ENCODE measurements at places on chromosomes 6 and 20.
A peak's percentile ranks its signal among the peaks of the same experiment; 100 is the strongest.

DNA sequence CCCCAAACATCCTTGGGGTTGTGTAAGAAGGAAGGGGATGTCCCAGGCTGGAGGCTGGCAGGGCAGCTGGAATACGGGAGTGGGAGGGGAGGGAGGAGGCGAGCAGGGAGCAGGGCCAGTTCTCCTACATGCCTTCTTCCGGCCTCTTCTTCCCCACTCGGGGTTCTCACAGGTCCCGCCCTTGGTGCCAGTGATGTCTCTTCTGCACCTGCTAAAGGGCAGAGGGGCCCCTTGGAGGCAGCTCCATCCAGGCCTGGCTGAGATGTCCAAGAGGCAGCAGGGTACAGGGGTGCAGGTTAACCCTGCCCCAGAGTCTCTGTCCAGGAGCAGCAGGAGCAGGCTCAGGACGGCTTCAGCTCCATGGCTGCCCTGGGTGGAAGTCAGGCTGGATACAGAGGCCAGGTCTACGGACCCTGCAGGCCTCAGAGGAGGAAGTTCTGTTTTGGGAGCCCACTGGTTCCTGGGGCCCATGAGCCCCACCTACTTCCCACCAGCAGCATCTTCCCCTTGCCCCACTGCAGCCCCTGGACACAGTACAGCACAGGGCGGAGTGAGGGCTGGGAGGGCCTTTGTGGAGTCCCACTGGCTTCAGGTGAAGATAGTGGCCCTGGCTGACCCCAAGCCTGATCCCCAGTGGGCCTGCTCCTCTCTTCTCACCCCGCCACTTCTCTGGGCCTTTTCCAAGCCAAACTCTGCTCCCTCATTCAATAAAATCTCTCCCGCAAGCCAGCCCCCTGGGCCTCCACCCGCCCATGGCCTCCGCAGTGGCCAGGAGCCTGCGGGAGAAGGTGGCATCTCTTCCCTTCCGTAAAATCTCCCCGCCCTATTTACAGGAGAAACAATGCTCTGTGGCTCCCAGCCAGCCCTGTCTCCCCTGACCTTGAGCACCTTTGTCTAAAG, 60.4 kb downstream of the YTHDF1 start:
- no peak for DNase-seq

DNA sequence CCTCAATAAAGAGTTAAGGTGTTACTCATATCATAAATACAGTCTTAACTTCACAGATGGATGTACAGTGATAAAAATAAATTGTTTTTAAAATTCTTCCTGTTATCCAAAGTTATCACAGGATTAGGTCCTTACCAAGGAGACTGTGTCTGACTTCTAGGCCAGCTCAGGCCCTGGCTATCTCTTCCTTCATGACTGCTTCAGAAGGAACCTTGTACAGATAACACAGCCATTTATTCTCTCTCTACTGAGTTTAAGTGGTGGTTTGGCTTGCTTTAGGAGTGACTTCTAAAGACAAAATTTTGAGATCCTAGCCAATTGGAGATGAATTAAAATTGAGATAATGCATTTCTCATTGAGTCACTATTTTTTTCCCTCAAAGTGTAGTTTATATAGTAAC, 40.8 kb upstream of the RNF182 start:
- DNase-seq = no peak

DNA sequence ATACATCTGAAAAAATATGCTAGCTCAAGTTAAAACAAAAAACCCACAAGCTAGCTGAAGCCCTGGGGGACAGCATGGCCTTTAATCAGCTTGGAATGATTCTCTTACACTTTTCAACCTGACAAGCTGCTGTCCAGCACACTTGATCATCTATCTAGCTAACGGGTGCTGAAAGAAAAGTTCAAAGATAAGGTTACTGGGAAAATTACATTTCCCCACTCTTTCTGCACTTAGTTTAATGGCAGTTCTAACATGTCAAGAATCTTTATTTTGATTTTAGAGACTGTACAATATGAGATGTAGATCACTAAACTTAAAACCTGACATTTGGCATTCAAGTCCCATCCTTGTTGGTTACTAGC, 53.4 kb downstream of the STK4 start:
- no peak for DNase-seq

- DNase-seq = peak; percentile 74
These were observed 7.7 kb upstream of the FOXF2 start for GRCh38 chr6:1381481-1382330.

DNA sequence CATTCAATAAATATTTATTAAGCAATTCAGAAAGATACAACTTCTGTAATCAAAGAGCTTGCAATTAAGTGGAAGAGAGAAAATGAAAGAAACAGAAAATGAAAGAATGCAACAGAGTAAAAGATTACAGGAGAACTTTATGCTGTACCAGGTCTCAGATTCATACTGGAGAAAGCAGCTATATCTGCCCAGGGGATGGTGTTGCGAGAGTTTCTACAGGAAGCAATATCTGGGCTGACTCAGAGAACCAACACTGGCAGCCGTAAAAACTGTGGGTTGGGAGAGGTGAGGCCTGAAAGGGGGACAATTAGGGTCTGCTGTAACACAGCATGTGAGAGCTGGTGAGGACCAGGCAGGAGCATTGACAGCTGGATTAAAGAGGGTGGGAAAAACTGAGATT, 256.7 kb upstream of the TCF21 start:
- no peak for DNase-seq

DNA sequence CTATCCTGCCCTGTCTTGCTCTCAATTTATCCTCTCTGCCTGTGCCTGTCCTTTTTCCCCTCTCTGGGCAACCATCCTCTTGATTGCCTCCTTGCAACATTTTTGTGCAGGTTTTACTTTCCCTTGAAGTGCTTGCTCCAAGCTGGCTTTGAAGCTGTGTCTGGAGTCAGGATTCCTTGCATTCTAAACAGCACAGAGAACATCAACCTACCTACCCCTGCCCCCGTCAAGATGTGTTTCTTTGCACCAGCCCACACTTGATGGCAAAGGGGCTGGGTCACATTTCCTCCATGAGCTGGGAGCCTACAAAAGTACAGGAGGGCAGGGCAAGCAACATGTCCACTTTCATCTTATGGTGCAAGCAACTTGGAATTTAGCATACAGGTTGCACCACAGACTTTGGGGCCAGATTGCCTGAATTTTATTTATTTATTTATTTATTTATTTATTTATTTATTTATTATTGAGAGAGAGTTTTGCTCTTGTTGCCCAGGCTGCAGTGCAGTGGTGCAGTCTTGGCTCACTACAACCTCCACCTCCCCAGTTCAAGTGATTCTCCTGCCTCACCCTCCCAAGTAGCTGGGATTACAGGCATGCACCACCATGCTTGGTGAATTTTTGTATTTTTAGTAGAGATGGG, 206.3 kb downstream of the COL19A1 start:
- no peak for DNase-seq

DNA sequence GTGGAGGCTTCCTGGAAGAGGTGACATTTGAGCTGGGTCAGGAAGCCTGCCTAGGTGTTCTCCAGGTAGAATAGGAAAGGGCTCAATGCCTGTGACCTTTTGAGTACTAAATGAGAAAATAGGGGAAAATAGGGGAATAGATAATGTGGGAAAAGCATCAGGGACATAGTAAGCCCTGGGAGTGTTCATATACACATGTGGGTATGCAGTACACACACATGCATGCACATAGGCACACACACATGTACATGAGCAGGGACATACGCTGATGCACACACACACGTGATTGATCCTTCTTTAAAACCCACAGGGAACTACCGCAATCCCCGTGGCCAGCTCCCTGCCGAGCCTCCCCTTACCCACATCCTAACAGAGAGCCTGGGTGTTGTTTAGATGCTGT, 351.7 kb downstream of the CDH4 start:
- DNase-seq = no peak

DNA sequence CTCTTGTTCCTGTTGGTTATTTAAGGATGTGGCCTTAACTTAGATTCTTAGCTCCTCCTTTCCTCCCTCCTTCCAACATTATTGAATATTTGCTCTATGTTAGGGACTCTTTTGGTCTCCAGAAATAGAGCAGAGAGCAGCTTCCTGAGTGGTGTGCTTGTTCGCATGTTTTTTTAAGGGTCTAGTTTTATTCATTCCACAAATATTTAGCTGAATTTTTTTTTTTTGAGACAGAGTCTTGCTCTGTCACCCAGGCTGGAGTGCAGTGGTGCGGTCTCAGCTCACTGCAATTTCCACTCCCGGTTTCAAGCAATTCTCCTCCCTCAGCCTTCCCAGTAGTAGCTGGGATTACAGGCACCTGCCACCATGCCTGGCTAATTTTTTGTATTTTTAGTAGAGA, 169.2 kb downstream of the ZFAND3 start:
- no peak for DNase-seq

DNA sequence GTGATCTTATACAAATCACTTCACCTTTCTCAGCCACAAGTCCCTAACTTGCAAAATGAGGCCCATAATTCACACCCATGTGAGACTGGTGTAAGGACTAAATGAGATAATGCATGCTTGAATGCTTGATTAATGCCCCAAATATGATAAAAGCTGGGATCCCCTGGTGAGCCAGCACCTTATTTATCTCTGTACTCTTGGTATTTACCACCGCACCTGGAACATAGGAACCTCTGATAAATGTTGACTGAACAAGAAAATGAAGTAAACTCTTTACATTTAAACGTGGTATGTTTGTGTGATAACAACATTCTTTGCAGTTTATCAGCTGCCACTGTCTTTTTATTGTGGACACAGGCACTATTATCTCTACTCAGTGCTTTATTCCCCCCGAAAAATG, 2.5 kb upstream of the APOBEC2 start:
- DNase-seq = no peak

GRCh38 chr20:60727425-60727824, 524.6 kb upstream of the CDH4 start:
- no peak for DNase-seq

- no peak for DNase-seq
These were observed 230.5 kb upstream of the RIN2 start for GRCh38 chr20:19527509-19527908.

- no peak for DNase-seq
These were observed 28.4 kb upstream of the FOXC1 start for GRCh38 chr6:1581120-1581991.

- no peak for DNase-seq
These were observed 161.4 kb downstream of the UBE3D start for GRCh38 chr6:82904257-82904656.

GRCh38 chr20:47818466-47818865, 33.2 kb upstream of the SULF2 start:
- no peak for DNase-seq

GRCh38 chr20:15676815-15677214, 896.4 kb downstream of the KIF16B start:
- no peak for DNase-seq

DNA sequence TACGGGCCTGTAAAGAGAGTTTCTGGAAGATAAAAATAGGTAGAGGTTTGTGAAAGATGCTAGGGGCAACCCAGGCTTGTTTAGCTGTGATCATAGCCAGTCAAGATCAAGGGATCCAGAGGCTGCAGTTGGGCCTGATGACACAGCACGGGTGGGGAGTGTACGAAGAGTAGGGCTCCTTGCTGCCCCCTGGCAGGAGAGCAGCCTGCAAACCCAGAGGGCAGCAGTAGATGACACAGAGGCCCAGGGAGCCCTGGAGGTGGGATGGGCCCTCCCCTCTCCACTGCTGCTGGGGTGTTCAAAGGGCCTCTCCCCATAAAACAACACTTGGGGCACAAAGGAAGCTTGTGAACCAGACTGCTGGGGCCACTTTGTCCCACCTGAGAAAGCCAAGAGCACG, 47.2 kb downstream of the VEGFA start:
- peak; percentile 23 for DNase-seq

- peak; percentile 5 for DNase-seq
These were observed 230.8 kb downstream of the LRFN2 start for GRCh38 chr6:40356242-40356910.

DNA sequence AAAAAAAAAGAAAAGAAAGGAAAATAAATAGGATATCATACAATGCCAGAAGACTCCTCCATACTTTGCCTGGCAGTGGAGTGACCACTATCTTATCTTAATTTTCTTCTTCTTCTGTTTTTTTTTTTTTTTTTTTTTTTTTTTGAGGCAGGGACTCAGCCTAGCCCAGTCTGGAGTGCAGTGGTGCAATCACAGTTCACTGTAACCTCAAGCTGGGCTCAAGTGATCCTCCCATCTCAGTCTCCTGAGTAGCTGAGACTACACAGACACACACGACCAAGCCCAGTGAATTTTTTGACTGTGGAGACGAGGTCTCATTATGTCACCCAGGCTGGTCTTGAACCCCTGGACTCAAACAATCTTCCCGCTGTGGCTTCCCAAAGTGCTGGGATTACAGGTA, 17.1 kb upstream of the MMP9 start:
- DNase-seq = no peak

- DNase-seq = peak; percentile 35
These were observed 268.4 kb downstream of the ADGRG6 start for GRCh38 chr6:142570221-142570671.

GRCh38 chr6:53014063-53014462, 19.0 kb upstream of the GSTA4 start:
- DNase-seq = no peak

- no peak for DNase-seq
These were observed 1.5 kb downstream of the LIN28B start for GRCh38 chr6:104958178-104959025.

- DNase-seq = no peak
These were observed 954.7 kb upstream of the ADGRB3 start for GRCh38 chr6:67680297-67680932.

DNA sequence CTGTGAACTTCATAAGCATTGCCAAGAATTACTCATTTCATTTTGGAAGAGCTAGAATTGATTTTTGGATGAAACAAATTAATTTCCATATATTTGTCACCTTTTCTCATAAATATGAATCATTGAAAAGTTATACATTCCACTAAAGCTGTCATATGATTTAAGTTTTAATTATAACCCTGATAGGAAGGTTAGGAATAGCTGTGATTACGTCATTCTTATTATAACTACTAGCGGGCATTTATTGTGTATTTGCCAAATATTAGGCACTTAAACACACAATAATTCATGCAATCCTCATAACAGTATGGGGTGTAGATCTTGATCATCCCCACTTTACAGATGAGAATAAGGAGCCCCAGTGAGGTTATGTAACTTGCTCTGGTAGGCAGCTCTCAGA, 77.4 kb upstream of the ENPP5 start:
- DNase-seq = no peak

GRCh38 chr6:56819604-56820003, 135.3 kb upstream of the BEND6 start:
- DNase-seq = no peak

- no peak for DNase-seq
These were observed 150.4 kb downstream of the RNGTT start for GRCh38 chr6:88813045-88813444.

All from activated CD4-positive, alpha-beta T cell treated with anti-CD3 and anti-CD28 coated beads, Interleukin-2, Interleukin-6, amounts not matched to agents 100 ng/mL and 50 ng/mL, durations not matched to agents 16 hours and 8 hours (primary cell).